ENCODE measurements at places on chromosomes 2 and 18. TPM values are rescaled to one million over a fixed set of nuclear protein-coding genes. Genes with fewer than 3 reads are reported as not detected.

- no peak for DNase-seq
These were observed 678 bp upstream of the ZNF24 start for GRCh38 chr18:35344736-35345459.

GRCh38 chr2:65264821-65265670 is 37.4 kb downstream of the ACTR2 start:
- peak; percentile 76 for DNase-seq

SPATA3 gene
- not detected for total RNA-seq

CBLN2 gene
- total RNA-seq: not detected

AQP12B gene
- not detected for total RNA-seq
